ENCODE measurements at places on chromosomes 5 and 9. TPM values are rescaled to one million over a fixed set of nuclear protein-coding genes. Genes with fewer than 3 reads are reported as not detected.

DNA sequence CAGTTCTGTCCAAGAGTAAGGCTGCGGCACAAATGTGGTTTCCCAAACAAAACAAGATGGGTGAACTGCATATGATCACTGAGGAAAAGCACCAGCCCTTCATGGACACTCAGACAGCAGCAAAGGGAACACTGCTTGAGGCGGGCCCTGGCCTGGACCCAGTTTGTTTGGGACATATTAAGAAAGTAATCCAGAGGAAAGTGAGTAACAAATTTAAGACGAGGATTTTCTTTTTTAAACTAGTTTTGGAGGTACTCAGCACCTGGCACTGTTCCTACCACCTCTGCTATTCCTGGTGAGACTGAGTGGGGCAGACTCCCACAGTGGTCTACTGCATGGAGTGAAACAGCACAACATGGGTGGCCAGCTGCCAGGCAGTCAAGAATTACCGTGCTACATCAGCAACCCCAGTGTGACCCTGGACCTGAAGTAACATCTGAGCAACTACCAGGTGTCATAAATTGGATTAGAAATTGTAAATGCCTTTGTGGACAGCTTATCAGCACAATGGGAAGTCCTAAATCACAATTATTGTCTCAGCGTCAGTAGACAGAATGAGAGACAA, 28.5 kb downstream of the P4HA2 start:
- no peak for DNase-seq

DNA sequence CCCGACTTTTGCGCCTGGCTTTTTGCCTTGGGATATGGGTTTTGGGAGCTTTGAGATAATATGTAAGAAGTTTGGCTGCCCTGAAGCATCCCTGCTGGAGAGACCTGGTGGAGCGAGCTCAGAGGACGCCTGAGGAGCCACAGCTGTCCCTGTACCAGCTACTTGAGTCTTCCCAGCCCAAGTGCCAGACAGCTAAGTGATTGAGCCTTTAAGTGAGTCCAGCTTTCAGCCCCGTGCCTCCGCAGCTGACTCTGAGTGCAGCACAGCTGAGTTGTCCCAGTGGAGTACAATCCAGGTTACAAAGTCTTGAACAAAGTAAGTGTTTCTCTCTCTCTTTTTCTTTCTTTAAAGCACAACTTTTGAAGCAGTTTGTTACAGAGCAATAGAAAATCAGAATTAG, 203.8 kb upstream of the DAP start:
- no peak for DNase-seq

FGD3 gene
- total RNA-seq = not detected

- peak; percentile 50 for DNase-seq
These were observed 111.1 kb upstream of the KLF9 start for GRCh38 chr9:70525519-70525918.

GRCh38 chr9:91660521-91660920, 236.9 kb upstream of the NFIL3 start:
- DNase-seq = no peak

DNA sequence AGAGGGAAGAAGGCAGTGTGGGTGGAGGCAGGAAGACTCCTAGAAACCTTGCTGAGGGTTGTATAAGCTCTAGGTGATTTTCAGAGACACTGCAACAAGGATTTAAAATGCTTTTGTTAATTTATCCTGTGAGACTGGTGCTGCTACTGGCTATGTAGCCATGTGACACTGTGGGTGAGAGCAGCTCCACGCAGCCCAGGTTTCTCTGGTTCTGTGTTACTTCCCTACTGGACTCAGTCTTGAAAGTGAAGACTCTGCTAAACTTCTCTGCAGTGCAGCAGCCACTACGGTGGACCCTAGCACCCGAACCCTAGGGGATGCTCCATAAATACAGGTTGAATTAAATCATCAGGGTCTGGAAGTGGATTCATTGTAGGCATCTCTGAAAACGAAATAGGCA, 25.8 kb upstream of the EFNA5 start:
- no peak for DNase-seq

DNA sequence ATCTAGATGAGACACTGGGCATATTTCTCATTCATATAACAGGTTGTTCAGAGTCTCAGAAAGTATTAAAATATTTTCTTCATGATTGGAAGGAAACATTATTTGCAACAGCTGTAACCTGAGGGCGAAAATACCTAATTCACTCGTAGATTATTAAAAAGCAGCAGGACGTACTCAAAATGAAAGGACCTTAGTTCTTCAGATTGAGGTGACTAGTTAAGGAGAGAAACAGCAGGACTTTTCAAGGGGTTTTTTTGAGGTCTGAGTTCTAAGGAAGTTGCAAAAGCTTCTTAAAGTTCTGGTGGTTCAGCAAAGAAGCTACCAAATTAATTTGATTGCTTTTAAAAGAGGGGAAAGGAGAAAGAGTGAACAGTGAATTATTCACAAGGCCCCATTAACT, 174.9 kb downstream of the TMEM161B start:
- no peak for DNase-seq

DNA sequence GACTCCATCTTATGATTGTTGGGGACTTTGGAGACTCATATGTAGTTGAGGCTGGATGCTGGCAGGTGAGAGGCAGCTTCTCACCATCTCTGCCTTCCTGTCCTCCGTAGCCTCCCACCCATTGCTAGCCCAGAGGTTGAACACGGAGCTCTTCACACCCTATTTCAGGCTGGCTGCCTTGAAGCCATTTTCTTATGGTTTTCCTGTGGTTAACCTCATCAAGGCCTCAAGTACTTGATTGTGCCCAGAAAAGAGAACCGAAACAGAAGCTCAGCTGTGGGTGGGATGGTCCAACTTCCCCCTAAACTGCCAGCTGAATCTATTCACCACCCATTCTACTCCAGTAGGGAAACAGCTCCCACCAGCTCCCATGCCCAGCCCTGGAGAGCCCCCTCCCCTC, 102.9 kb downstream of the LIFR start:
- DNase-seq = peak; percentile 28

DNA sequence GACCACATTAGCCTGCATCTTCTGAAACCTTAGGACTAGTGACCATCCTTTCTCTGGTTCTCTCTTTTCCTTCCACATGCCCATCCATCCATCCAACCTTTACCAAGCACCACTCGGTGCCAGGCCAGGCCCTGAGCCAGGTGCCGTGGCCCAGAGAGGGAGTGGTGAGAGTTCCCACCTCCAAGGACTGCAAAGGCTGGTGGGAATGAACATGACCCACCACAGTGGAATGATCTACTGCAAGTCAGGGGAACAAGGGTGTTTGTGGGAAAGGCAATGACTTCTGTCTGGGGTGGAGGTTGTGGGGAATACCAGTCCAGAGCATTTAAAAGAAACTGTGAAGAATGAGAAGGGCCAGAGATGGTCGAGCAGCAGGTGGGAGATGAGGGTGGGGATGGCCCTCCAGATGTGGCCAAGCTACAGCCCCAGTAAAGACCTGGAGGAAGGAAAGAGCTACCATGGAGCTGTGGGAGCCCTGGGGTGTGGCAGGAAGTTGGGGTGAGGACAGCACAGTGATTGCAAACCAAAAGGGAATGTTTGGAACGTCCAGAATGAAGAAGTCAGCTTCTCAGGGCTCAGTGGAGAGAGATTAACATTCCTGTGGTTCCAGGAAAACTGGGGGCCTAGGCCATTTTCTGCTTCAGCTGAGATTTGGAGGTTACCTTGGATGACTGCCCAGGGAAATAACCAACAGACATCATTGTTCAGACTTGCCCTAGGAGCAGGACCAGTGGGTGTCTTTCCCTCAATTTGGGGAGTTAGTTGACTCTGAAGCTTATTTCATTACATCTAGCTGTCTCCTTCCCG, 30.7 kb upstream of the CORO2A start:
- DNase-seq = peak; percentile 99

BTNL8 gene
- total RNA-seq = 0.18 TPM

OTULINL gene
- 7.1 TPM for total RNA-seq

DNA sequence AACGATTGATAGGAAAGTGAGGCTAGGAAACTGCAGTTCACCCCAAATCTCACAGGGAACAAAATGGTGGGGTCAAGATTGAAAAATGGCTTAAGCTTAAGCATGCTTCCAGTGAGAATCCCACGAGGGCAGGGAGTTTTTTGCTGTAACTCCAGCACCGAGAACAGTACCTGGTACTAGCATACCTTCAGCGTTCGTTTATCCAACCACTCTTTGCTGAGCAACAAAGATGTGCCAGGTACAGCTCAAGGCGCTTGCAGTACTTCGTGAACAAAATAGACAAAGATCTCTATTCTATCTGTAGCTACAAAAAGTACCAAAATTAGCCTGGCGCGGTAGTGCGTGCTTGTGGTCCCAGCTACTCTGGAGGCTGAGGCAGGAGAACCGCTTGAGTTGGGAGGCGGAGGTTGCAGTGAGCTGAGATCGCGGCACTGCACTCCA, 778 bp upstream of the PPP6C start:
- no peak for DNase-seq

- DNase-seq = peak; percentile 57
These were observed 70.1 kb upstream of the RAPGEF1 start for GRCh38 chr9:131809941-131810344.

DNA sequence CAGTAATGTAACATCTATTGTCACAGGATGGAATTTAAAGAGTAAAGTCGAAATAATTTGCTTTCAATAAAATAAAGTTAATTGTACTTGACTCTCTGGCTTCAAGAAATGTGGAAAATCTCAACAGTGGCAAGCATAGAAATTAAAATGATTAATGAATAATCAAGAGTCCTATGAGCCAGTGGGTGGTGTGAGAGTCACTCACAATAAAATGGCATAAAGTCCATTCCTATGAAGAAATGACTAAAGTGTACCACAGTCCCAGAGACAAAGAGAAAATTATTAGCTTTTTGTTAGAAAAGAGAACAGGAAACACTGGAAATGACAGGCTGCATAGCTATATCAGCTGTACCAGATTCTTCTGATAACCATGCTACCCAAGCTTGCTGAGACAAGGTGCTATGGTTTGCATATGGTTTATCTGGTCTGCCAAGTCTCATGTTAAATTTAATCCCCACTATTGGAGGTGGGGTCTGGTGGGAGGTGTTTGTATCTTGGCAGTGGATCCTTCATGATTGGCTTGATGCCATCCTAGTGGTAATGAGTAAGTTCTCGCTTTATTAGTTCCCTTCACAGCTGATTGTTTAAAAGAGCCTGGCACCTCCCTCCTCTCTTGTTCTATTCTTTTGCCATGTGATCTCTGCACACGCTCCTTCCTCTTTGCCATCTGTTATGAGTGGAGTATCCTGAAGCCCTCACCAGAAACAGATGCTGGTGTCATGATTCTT, 647.7 kb upstream of the ITGA1 start:
- no peak for DNase-seq

ZBTB43 gene
- 11.1 TPM for total RNA-seq

DNA sequence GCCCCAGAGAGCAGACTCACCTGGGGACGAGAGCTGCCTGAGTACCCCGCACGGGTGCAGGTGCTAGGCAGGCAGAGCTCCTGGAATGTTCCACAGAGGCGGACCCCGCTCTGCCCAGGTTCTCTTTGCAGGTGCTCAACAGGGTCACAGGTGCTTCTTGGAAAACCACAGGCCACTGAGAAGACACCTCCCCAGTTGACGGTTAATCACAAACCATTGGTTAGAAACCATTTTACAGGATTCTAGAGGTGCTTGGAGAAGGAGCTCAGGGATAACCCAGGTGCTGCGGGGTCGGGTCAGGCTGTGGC, 17.3 kb upstream of the SLC6A19 start:
- no peak for DNase-seq

GRCh38 chr9:122096620-122097415, 3.7 kb upstream of the TTLL11 start:
- no peak for DNase-seq

DNA sequence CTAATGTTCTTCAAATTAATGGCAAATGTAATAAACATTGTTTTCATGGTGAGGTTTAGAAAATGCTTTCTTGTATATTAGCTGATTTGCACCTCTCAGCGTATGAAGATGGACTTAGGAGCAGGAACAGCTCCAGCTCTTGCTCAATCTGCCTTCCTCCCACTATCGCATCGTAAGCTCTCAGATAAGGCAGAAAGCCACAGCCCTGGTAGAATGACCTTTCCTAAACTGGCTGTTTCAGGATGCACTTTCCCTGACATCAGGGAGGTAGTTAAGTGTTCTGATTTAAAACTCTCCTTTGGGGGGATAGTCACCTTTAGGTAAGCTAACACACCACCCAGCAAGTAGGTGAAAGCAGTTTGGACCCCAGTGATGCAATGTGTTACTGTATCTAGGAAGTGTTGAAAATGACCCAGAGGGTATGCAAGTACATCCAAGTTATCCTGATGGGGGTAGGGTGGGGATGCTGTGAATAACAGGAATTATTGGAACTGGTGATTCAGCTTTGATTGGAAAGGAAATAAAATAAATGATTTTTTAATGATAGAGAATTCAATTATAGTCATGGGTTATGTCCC, 72.3 kb downstream of the LMNB1 start:
- DNase-seq = no peak

ZNF483 gene
- not detected for total RNA-seq

ANXA1 gene
- 627 TPM for total RNA-seq

TCF7 gene
- not detected for total RNA-seq

DNA sequence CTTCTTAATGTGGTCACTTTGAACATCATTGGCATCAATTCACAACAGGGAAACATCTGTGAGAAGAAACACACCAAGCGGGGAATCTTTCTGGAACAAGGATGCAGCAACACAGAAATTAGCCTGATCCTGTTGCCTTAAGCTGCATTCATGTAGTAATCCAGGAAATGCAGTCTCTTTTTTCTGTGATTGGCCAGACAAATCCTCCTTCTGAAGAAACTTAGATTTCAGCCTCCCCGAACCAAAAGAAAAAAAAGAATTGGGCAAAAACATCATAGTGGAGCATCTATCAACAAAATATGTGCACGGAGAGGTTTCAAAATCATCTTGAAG, 7.2 kb upstream of the XPA start:
- no peak for DNase-seq

DNA sequence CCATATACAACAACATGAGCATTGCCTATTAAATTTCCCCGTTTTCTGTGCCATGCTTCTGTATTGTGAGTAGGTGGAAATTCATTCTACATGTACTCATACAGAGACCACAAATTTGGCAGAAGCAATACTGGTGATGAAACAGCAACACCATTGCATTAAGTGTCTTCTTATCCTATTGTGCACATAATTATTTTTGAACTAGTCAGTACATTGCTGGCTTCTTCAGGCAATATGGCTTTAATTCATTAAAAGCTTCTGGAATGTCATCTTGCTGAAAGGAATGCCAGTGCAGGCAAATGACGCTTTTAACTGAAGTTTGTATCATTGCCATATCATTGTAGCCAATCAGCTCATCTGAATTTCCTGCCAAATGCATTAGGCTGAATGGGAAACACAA, 82.6 kb downstream of the KIAA1958 start:
- DNase-seq = no peak

- DNase-seq = no peak
These were observed 198.3 kb downstream of the AUH start for GRCh38 chr9:91163444-91163772.

GRCh38 chr9:24545285-24545684, 412 bp downstream of the IZUMO3 start:
- DNase-seq = peak; percentile 56

DNA sequence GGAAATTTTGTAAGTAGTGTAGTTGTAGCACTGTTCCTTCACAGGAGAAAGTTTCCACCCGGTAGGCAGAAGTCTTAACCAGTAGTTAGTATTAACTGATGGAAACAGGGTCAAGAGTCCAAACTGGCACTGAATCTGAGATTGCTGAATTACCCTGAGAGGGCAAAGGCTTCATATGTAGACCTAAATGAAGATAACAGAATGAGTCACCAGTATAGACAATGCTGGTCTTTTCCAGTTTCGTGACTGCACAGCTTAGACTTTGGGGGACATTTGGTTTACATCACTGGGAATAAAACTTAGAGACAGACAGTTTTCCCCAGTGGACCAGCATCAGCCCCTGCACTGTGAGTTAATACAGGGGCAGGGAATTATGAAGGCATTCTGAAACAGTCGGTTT, 60.5 kb downstream of the PCSK5 start:
- DNase-seq = peak; percentile 3

ORM2 gene
- not detected for total RNA-seq

All from HT1080 (cell line).